ENCODE measurements at places on chromosomes 4 and X.

GRCh38 chrX:119870626-119871131 is 854 bp downstream of the RNF113A start:
- peak; percentile 52 for DNase-seq

- no peak for DNase-seq
Observed at GRCh38 chrX:8755116-8755515, 23.2 kb upstream of the ANOS1 start.

DNA sequence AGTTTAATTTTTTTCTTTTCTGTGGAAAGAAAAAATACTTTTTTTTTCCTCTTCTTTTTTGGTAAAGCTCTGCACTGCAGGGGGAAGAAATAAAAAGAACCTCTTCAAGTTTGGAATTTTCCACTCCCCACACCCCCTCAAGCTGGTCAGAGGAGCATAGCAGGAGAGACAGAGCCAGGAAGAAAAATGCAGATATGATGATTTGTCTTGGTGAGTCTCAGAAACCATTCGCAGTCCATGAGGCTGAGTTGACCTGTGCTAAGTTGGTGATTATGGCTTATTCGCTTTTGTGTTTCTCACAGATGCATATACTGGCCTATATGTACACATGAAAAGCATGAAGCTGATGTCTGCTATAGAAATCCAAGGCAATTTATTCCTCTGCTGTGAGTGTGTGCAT is 205.9 kb downstream of the LDB2 start:
- no peak for DNase-seq

DNA sequence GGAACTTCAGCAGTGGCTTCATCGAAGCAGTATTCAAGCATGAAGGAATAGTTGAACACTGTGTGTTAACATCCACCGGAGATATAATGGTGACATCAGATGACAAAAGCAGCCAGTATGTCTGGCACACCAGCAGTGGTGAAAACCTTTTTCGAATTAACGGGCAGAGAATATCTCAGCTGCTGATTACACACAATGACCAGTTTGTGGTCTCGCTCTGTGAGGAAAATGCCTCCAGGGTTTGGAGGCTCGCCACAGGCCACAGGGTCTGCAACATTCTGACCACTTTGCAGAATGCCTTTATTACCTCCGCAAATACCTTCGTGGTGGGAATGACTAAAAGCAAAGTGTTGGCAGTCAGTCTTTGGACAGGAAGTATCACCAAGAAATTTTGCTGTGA is 201.5 kb downstream of the NWD2 start:
- DNase-seq: no peak

DNA sequence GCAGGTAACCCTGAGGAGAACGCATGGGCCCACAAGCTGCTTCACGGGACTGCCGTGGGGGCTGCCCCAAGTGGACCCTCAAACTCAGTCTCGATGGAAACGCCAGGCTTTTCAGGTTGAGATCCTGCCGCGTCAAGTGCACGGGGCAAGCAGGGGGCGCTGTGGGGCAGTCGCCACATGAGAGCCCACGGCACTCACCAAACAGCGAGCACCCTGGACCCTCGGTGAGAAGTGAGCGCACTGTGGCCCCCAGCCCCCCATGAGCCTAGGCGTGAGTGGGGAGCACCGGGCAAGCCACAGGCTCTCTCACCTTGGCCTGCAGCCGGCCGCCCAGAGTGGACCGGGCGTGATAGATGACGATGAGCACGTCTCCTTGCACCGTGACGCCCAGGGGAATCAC is 50.9 kb upstream of the CPLX1 start:
- no peak for DNase-seq

- DNase-seq: no peak
Observed at GRCh38 chr4:91636083-91636482, 667.7 kb upstream of the GRID2 start.

DNA sequence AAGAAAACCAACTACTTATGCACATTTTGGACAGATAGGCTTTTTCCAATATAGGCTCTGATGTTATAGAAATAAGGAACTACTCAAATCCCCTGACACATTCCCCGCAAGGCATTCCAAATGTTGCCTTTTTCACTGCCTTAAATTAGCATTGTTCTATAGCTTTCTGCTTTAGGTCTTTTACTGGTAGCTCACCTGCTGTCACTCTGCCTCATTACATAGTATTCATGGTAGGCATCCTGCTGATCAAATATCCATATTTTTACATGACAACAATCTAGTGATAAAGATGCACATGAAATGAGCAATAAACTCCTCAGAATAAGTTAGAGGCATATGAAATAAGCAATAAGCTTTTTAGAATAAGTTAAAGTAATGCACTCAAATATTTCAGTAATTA is 542.7 kb downstream of the FAM133A start:
- DNase-seq: no peak

DNA sequence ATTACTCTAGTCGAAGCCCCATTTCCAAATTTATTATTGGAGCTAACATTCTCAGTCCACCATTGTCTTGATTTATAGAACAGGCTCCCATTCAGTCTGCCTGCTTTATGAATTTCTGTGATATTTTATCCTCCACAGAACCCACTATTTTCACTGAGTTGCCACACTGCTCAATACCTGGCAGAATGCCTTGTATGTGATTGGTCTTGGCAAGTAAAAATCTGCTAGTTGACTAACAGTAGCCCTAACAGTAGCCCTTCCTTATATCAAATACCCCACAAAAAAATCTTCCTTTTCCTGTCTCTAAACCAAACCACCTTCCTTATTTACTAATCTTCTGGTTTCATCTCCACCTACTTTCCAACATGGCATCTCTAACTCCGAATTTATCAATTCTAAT is 82.6 kb downstream of the CHM start:
- no peak for DNase-seq

- DNase-seq: no peak
Observed at GRCh38 chrX:11665168-11666111, at the start of gene ARHGAP6. Gene ARHGAP6, minus strand, starts transcription at chrX:11665920. Its CDS starts 1,092 bp downstream, at chrX:11664828.

- DNase-seq: no peak
Observed at GRCh38 chrX:139720136-139720535, 12.2 kb upstream of the MCF2 start.

DNA sequence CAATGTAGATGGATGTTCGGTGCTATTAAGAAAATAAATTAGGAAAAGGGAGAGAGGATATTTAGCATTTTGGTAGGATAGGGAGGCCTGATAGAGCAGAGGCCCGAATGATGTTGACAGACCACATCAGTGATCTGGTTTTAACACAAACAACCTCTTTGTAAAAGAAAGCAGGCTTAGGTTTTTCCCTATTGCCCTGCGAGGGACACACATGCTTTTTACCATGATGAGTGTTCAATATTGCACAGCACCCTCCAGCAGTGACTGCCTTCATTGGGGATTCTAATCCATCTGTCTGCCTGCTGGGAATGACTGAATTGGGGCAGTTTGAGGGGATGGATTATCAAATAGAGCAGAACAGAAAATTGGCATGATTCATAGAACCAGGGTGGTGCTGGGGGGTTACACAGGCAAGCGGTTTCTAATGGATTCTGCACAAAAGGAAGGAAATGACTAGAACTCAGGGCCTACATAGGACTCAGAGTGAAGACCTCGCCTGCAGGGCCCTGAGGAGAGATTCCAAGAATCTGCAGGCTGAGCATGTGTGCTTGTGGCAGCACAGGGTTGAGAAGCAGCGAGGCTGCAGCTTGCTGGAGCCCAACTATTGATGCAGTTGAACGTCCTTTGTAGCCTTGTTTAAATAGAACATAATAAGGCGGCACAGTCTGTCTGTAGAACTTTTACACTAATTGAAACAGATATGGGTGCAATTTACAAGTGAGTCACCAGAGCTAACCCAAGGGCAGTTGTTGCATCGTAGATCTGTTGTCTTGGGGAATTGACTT is 58.0 kb downstream of the RHOH start:
- DNase-seq: no peak

DNA sequence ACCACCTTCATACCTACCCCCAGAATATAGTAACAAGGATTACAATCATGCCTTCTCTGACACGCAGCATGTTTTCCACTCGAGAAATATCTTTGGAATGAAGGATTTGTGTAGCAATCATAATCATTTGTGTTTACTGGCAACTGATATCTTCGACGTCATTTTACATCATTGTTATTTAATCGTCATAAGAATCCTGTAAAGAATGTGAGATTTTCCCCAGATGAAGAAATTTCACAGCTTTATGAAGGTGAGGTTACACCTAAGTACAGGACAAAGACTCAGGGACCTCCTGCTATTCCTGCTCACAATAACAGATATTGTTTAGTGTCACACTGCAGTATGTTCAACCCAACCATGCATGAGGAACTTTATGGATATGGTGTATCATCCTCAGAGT is 198.2 kb upstream of the LDB2 start:
- DNase-seq: no peak

Data from inflammatory macrophage treated with lipopolysaccharide for 4 hours (primary cell).